ENCODE measurements at places on chromosomes 12 and 14. TPM values are rescaled to one million over a fixed set of nuclear protein-coding genes. Genes with fewer than 3 reads are reported as not detected.

DNA sequence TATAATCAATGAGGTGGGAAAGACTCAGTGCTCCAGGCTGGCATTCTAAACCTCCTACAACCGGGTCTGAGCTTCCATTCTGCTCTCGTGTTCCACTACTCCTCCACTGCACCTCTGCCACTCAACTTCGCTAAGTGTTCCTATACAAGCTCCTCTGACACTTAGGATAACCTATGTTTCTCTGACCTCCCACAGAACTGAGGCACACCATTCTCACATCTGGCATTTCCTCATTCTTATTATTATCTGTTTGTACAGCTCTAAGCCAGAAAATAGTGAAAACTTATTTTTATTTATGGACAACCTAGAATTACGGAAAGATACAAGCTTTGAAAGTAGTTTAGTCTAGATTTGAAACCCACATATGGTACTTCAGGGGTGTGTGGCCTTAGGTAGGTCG is 127.0 kb downstream of the MED13L start:
- no peak for DNase-seq

GRCh38 chr14:53850714-53851296 is 105.8 kb downstream of the BMP4 start:
- no peak for DNase-seq

- no peak for DNase-seq
Observed at GRCh38 chr12:98343002-98343567, 172.3 kb upstream of the TMPO start.

GRCh38 chr12:42570076-42570475 is 19.5 kb downstream of the PRICKLE1 start:
- DNase-seq = no peak

- DNase-seq = no peak
Observed at GRCh38 chr14:100155049-100155621, 4.3 kb downstream of the DEGS2 start.

- no peak for DNase-seq
Observed at GRCh38 chr12:3020850-3021435, 56.2 kb upstream of the TSPAN9 start.

DNA sequence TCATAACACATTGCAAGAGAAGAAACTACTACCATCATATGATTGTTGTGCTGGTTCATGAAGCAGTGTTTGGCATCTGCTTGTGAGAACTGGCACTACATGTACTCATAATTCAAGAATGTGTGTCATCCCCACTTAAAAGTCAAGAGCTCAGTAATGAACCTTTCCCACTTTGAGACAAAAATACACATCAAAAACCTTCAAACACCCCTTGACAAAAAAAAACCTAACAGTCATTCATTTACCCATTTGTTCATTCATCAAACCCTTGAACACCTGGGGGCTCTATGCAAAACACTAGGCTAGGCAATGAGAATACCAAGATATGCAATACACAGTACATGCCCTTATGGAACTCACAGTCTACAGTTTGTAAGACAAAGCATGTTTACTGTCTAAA is 40.0 kb downstream of the KIF21A start:
- no peak for DNase-seq

DNA sequence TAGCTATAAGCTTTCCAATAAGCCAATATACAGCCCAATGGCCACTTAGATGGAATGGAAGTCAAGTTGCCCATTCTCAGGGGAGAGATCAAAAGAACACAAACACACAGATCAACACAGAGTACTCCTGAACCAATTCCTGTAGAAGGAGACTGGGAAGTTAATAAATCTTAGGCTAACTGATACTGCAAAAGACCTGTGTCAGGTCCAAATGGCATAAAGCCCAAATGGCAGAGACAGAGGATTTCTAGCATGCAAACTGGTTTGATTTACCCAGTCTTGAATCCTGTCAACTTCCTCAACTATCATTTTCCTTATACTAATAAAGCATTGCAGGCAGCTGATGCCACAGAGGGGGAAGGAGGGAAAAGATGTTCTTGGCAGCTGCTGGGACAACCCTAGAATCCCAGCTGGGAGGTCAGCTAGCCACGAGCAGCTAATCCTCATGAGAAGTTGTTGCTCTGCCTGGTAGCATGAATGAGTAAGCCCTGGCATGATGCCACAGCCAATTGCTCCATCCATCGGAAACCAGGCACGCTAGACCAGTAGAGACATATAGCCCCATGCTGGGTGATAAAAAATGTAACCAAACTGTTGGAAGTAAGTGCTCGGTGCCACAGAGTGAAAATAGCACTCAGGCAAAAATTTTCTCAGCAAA is 26.2 kb downstream of the ANG start:
- DNase-seq = peak; percentile 91

GRCh38 chr12:103809154-103809553 is 31.9 kb downstream of the NT5DC3 start:
- DNase-seq = no peak

GRCh38 chr12:7503686-7504415 is at the start of gene CD163:
CD163 (minus strand) TSS chr12:7503777; CDS start chr12:7503690, 87 bp downstream.
- DNase-seq = no peak

- DNase-seq = no peak
Observed at GRCh38 chr14:71734885-71735284, 197.3 kb upstream of the RGS6 start.

- no peak for DNase-seq
Observed at GRCh38 chr12:64318605-64319004, 72.0 kb downstream of the C12orf56 start.

DNA sequence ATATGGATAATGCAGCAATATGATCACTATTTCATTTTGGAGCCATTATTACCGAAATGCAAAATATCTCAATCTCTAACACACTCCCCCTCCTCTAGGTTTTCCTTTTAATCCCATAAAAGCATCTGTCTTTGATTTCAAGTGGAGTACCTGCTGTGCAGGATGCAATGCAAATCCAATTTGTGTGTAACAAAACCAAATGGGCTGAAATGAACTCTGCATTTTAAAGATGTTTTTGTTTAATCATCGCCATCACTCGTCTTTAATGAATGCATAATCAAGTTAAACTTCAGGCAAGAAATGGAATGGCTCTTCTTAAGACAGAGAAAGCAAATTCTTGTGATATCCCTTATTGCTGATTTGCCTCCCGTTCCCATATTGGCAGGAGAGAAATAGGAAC is 114.3 kb downstream of the SLC15A5 start:
- no peak for DNase-seq

DNA sequence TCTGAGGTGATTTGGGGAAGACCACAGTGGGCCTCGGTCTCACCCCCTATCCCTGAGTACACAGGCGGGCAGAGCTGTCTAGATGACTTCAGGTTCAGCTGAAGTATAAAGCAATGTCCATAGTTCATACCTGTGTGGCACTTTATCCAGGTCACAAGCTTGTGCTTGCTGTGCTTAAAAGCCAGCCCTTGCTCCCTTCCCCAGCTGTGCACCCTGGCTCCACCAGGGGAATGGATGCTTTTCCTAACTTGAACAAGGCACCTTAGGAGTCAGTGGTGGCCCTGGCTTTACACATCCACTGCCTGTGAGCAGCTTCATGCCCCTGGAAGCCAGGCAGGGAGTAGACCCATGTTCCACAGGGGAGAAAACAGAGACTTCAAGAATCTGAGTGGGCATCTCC is 5.5 kb downstream of the CARMIL3 start:
- DNase-seq = no peak

- peak; percentile 82 for DNase-seq
Observed at GRCh38 chr14:68451696-68452373, 341.0 kb downstream of the ZFP36L1 start.

- DNase-seq = no peak
Observed at GRCh38 chr12:16495196-16495595, 110.8 kb downstream of the LMO3 start.

DNA sequence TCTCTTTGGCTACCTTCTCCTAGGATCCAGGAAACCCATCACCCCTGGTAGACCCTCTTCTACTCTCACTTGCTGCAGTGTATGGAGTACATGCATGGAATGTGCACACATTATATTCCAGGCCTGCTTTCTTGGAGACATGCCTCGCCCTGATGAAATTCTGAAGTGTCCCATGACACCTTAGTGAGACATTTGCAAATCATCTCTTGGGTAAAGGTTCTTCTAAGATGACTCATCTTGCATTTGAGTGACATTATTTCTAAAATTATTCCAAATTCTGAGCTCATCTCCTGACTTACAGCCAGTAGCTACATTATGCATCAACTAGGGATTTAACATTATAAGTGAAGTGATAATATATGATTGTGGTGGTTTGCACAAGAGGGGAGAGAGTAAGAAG is 49.8 kb downstream of the SDR9C7 start:
- DNase-seq = no peak

GRCh38 chr14:73712071-73712506 is 2.1 kb downstream of the PNMA1 start:
- no peak for DNase-seq

GRCh38 chr12:122860854-122861586 is 25.8 kb downstream of the HIP1R start:
- no peak for DNase-seq

DNA sequence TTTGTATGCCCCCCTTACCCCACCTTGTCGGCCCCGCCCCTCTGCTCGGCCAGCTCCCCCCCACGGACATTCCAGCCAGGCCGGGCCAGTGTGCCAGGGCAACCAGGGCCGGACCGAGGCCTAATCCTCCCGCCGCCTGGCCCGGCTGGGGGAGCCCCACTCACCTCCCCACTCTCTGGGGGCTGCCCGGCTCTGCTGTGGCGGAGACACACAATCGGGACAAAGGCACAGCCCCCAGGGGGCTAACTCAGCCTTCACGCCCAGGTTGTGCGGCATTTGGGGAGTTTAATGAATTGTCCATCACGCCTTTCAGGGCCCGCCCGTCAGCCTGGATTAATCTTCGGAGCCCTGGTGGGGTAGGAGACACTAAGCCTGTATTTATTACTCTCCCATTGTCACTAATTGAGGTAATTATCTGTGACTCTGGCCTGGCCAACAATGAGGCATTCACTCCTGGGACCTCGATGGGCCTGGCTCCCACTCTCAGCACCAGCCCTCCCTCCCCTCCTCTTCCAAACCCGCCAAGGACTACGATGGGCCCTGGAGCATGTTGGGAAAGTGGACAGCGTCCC is 8.7 kb downstream of the WNT1 start:
- DNase-seq = no peak

DNA sequence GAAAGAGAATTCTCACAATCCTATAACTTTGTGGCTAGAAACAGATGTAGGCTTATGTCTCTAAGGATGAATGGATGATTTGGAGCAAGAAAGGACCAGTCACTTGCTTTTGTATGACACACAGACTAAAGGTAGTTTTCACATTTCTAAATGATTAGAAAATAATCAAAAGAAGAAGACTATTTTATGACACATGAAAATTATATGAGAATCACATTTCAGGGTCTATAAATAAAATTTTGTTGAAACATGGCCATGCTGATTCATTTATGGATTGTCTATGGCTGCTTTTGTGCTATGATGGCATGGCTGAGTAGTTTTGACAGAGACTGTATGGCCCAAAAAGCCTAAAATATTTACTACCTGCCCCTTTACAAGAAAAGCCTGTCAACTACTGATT is 49.4 kb upstream of the FRMD6 start:
- no peak for DNase-seq

DNA sequence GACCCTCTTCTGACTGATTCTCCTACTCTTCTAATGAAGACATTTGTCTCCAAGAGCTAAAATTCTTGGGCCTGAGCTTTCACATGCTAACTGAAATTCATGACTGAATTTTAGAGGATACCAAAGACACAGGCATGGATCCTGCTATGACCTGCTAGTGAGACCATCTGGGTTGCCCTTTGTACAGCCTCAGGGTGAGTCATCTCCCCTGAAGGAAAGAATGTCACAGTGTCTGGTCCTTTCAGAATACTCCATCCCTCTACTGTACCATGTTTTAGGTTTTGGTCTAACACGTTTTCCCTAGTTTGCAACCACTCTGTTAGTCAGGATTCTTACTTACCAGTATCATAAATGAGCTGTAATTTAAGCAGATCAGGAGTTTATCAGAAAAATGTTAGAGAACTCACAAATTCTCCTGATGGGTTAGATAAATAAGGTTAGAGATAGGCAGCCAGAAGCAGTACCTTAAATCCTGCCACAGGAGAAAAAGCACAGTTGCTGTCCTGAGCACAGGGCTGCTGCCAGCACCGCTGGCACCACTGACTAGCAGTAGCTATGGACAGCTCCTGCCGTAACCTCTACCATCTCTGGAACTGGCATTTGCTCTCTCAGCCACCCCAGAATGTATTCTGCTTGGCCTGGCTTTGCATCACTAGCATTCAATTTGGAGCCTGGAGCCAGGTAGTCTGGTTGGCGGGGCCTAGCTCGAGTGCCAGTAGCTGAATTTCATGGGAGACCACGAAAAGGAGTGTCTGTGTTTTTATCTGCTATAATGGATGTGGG is 127.6 kb downstream of the ANO6 start:
- no peak for DNase-seq

- no peak for DNase-seq
Observed at GRCh38 chr14:39666386-39666785, 234.2 kb upstream of the FBXO33 start.

Gene DAO
- total RNA-seq = not detected

Gene HOXC11
- total RNA-seq = not detected

Gene CAPZA3
- total RNA-seq = not detected

Gene TMEM263
- total RNA-seq = 59.7 TPM

Gene NPFF
- total RNA-seq = not detected

Gene CLEC4D
- 0.63 TPM for total RNA-seq

Gene ISCA2
- total RNA-seq = 22.3 TPM

Gene IFNG-AS1
- not detected for total RNA-seq

Gene ACADS
- 58.6 TPM for total RNA-seq

Gene CPNE6
- total RNA-seq = 0.24 TPM

Gene GALNT16
- total RNA-seq = 17.9 TPM

Gene GALNT6
- total RNA-seq = 1.3 TPM

Gene YAF2
- total RNA-seq = 63.2 TPM

Gene SLC6A13
- total RNA-seq = 2.3 TPM

Gene PIWIL1
- not detected for total RNA-seq
